Hypothalamus (tissue), 51 donors: ENCODE measurements at places on chromosomes 2 and 18.

DNA sequence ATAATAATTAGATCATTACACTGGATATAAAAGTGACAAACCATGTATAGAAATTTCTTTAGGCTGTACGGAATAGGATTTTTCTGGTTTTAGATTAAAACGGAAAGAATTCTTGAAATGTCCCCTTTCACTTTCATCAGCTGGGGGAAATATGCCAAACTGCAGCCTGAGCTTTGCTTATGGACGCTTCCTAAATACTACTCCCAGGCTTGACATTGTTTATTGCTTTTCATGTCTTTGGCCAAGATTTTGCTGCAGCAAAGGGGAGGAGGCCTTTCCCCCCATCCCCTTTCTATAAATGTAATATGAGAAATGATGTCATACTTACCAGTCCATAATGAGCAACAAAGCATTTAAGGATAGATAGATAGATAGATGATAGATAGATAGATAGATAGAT lies 158.4 kb downstream of the MAP2 start:
- DNase-seq = no peak

- DNase-seq = no peak
These were observed 67.5 kb downstream of the SPATS2L start for GRCh38 chr2:200373973-200374416.

- no peak for DNase-seq
These were observed 12.5 kb upstream of the PAX8 start for GRCh38 chr2:113291191-113291590.

DNA sequence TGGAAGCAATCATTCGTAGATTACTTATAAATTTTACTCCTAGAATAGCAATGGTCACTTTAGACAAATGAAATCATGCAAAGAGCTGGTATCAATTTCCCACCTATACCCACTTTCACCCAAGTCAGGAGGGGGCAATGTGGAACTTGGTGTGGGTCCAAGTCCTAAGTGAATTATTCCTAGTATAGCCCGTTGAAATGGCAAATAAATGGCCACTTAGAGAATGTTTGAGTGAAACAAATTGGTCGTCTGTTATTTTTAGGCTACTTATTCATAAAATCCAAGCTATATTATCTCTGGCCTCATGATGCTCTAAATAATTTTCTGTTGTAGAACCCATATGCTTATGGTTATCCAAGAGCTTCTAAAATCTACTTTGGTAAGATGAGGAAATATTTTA lies 98.1 kb downstream of the MYO3B start:
- DNase-seq = no peak

- no peak for DNase-seq
These were observed 104.7 kb downstream of the CD226 start for GRCh38 chr18:69843015-69843414.

DNA sequence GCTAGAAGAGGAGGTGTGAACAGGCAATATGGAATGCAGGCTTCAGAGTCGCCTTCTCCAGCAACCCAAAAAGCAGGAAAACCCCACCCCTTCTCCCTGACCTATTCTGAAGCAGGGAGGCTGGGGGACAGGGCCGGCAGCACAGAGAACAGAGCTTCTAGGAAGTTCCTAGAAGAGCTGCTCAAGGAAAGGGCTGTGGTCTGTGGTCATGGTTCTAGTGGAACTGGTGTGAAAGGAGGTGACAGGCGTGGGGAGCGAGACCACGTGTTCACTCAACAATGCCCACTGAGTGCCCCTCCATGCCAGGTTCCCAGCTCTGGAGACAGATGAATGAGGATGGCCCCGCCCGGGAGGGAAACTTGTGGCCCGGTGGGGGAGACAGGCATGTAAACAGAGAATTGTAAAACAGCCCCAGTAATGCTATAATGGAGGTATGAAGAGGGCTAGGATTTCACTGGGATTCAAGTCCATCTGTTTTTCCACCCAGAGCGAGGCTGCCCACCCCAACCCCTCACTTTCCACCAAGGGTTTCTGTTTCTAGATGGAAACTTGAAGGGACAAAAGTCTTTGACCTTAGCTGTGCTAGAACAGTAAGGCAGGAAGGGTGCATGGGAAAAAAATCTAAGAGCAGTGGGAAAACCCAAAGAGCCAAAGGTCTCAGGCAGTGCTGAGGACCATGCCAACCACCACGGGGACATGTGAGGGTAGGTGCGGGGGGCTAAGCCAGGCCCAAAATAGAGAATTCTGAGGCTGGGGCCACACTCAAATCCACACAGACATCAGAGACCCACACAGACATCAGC lies 71.8 kb downstream of the TNS1 start:
- no peak for DNase-seq

GRCh38 chr18:22168360-22168921 lies 948 bp upstream of the GATA6 start:
- no peak for DNase-seq

GRCh38 chr2:105114551-105114950 lies 76.7 kb downstream of the MRPS9 start:
- DNase-seq = no peak

DNA sequence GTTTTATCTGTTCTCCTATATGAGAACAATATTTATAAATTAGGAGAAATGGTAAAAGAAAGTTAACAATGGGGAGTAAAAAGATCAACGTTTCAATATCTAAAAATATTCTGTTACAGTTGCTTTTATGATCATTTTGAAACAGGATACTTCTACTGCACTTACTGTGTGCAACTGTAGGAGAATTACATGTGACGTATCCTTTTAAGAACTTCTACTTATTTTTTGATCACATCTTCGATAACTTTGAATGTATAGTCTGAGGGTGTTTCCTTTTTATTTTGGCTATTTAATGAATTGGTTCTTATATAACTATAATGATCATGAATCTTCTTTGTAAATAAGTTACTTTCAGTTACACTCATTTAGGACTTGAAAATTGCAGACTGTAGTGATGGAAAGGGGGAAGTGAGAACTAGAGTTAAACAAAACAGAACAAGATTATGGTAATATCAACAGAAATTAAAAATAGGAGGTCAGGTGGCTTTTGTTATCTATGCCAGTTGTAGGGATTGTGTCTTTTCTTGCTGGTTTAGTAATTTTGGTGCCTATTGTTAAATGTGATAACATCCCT lies 109.9 kb downstream of the MSTN start:
- DNase-seq = no peak

- no peak for DNase-seq
These were observed 164.4 kb downstream of the BABAM2 start for GRCh38 chr2:28054916-28055315.

- no peak for DNase-seq
These were observed 183.3 kb downstream of the ARL4C start for GRCh38 chr2:234313558-234313957.

DNA sequence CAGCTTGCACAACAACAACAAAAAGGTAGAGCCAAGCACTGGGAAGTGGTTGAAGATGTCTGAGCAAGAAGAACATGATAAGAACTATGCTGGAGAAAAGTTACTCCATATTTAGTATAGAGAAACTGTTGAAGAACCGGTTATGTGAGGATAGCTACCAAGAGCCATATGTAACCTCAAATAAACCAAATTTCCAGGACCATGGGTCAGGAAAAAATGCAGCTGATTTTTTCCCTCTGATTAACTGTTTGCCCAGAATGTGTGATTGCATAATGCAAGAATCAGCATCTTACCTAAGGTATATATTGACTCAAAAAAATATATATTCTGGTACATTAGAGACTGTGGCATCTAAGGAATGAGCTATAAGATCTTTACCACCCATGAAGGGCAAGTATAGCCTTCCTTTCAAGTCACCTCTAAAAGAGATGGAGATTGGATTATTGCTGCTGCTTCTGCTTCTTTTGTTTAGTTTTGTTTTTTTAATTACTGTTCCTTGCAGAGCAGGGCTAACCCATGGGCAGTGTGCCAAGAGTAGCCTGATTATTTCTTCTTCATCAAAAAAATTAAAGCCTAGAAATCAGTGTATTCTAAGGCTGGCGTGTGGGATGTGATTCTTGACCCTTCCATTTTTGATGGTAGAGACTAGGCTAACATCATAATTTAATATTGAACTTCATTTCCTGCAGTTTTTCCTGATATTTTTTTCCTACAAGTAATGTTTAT lies 76.9 kb upstream of the MAP3K20 start:
- DNase-seq = no peak

DNA sequence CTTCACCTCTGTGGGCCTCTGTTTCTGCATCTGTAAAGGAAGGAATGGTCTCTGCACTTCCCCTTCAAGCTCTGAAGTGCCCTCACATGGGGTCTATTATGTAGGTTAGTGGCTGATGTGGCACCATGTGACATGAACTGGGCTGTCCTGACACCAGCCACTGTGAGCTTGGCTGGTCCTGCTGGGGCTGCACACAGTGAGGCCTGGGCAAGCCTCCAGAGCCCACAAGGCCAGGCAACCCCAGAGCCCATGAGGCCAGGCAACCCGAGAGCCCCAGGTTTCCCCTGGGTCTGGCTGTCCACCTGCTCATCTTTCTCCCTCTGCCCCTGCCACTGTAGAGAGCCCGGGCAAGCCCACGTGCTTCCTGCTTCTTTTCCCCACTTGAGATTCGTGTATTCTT lies 150.1 kb upstream of the SMAD2 start:
- DNase-seq = no peak

GRCh38 chr2:225171350-225171749 lies 129.1 kb upstream of the DOCK10 start:
- DNase-seq = no peak

GRCh38 chr2:23478087-23478932 lies 93.3 kb downstream of the KLHL29 start:
- no peak for DNase-seq

DNA sequence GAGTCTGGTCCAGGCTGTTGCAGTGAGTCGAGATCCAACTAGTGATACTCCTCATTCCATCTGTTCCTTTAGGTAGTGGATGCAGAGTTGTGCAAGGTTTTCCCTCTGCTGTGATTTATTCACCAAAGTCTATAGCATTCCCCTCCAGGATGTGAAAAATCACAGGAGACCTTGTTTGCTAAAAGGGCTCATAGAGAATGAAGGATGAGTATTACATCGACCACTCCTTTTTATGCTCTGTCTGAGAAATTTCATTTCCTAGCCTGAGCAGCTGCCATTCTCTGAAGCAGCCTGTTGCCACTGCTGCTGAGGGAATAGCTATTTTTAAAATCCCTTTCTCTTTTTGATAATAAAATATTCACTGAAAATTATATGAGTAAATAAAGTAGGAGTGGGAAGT lies 134.1 kb upstream of the LRRTM1 start:
- no peak for DNase-seq

DNA sequence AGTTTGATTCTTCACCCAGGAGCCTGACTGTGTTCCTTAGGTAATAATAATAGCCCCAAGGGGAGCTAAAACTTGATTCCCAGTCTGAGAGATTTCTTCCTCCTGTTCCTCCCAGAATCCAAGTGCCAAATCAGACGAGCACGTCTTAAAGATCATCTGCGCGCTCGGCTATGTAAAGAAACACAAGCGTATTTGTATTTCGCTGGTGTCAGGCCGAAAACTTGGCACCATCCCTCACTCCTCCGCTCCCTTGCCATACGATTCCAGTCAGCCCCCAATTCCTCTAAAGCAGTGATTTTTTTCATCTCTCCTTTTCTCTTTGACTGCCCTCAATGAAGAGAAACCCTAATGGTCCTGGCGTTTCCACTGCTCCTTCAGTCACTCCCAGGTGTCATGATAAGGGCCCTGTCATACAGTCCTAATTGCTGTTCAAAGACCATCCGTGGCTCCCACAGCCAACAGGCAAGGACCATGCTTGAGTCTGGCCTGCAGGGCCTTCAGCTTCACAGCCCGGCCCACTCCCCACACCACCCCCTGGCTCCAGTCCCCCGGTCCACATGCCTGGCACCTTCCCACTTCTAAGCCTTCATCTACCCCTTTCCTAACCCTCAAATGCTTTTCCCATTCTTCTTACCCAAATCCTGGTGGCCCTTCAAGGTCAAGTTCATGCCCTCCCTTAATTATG lies 130.8 kb upstream of the ID2 start:
- no peak for DNase-seq

DNA sequence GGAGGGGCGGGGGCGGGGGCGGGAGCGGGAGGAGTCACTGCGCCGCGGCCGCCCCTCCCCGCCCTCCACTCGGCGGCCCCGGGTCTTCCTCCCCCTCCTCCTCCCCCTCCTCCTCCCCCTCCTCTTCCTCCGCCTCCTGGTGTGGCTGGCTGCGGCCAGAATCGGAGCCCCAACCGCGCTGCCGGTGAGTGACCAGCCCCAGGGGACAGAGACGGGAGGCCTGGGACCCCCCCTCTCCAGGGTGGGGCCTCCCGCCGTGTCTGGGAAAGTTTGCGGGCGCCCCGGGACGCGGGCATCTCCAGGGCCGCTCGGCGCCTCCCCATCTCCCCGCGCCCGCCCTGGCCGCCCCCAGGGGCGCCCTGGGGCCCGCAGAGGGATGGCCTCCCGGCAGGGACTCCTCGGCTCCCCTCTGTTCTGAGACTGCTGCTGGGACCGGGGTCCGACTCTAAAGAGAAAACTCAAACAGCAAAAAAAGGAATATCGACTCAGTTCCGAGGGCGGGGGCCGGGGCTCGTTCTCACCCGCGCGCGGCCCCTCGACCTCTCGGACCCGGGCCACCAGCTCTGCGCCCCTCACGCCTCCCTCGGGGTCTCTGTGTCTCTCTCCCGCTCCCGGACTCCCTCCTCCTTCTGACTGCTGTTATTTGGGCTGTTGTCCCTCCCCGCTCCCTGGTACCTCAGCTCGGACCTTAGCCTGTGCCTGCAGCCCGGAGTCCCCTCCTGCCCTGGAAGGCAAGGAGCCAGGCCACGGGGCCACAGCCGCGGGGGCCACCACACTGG lies at the start of gene STON1:
TSS of gene STON1 (plus strand) at position 122 of the 779 bp plus-strand sequence. CDS start 50,480 bp downstream, outside the sequence.
- no peak for DNase-seq

DNA sequence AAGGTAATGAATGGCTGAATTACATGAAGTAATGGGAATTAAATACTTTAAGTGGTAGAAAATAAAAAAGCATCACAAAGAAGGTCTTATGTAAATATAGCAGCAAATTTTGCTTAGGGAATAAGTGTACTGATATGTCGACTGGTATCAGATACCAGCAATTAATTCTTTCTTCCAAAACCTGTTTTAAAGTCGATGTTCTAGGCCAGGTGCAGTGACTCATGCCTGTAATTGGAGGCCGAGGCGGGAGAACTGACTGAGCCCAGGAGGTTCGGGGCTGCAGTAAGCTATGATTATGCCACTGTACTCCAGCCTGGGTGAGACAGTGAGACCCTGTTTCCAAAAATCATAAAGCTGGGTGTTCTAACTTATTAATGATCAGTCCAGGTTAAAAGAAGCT lies 30.3 kb downstream of the SP3 start:
- DNase-seq = no peak

GRCh38 chr2:122210898-122211856 lies 455.7 kb downstream of the TSN start:
- no peak for DNase-seq

GRCh38 chr2:95076705-95077529 lies 44.7 kb downstream of the MRPS5 start:
- DNase-seq = peak; percentile 75
